ENCODE measurements at places on chromosomes 7 and 10. TPM values are rescaled to one million over a fixed set of nuclear protein-coding genes. Genes with fewer than 3 reads are reported as not detected.

The GATA3 gene
- 3.2 TPM for total RNA-seq

The RBP3 gene
- total RNA-seq: not detected

DNA sequence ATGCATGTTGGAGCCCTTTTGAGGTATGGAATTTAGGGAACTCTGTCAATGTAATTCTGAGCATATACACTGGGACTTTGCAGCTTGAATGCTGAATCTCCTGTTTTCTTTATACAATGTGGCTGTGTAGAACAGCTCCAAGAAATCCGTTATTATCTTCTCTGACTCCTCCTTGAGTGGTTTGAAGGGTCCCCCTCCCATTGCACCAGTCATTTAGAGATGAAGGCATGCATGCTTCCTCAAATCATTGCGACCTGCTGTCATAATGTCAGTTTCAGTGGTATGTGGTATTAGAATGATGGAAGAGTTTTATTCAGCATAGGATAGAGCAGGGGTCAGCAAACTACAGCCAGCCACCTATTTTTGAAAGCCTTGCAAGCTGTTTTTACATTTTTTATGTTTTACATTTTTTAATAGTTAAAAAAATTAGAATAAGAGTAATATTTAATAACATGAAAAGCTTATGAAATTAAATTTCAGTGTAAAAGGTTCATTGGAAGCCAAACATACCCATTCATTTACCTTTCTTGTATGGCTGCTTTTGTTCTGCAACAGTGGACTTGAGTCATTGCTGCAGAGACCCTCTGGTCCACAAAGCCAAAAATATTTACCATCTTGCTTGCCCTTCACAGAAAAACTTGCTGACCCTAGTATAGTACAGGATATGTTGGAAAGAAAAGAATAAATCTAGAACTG is 8.1 kb downstream of the STK17A start:
- no peak for DNase-seq

DNA sequence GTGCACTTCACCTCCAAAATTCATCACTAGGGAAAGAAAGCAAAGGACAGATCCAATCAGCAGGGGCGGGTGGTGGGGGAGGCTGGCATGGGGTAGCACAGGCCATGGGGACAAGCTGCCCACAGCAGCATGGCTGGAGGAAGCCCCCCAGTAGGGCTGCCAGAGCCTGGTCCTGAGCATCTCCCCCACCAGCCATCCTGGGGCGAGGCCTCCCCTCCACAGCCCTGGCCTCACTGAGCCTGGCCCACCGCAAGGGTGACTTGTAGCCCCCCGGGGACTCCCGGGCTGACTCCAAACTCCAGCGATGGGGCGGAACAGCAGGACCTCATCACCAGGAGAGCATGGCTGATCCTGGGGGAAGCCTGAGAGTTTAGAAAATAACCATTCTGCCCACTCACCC is 92.4 kb upstream of the TCERG1L start:
- no peak for DNase-seq

DNA sequence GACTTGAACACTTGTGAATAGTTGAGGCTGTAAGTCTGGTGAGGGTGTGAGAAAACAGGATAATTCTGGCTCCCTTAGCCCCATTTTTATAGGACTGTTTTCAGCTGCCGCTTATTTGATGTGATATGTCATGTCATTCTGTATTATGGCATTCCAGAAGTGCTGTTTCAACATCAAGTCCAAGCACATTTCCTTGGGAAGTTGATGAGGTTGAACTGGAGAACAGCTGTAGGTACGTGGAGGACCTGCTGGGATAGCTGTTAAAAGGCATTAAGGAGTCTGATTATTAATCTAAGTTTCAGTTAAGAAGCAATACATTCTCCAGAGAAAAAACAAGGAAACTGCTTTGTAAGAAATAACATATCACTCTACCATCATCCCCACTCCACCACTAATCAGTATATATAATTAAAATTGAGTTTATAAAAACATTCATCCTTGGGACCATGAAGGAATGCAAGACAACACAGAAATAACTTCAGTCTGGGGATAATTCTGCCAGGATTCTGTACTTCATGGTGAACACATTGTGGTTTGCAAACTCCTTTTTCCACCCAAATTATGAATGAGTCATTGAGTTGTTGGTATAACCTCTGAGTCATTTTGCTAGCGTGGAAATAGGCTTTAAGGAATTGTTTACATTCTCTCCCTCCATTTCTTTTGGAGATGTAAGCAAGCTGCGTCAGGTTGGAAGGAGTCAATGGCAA is 39.9 kb upstream of the TMEM229A start:
- DNase-seq: no peak

GRCh38 chr7:48274662-48275061 is 103.4 kb downstream of the ABCA13 start:
- DNase-seq: no peak

All from upper lobe of right lung (tissue), 1 donor.